NCI-H187 treated with DMSO at 0.1 percent for 48 hours (cell line): ENCODE measurements at places on chromosomes 4 and X.

DNA sequence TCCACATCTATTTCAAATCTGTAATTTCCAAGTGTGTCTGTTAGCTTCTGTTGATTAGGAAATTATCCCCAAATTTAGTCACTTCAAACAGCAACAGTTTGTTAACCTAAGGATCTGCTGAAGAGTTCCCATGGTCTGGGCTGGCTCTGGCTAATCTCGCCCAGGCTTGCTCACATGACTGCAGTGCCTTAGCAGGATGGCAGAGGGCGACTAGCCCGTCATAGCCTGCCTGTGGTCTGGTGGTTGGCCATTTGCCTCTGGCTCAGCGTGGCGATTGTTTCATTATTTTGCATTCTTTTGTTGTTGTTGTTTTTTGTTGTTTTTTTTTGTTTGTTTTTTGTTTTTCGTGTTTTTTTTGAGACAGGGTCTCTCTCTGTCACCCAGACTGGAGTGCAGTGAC, 264.0 kb downstream of the TRIML1 start:
- DNase-seq = no peak

DNA sequence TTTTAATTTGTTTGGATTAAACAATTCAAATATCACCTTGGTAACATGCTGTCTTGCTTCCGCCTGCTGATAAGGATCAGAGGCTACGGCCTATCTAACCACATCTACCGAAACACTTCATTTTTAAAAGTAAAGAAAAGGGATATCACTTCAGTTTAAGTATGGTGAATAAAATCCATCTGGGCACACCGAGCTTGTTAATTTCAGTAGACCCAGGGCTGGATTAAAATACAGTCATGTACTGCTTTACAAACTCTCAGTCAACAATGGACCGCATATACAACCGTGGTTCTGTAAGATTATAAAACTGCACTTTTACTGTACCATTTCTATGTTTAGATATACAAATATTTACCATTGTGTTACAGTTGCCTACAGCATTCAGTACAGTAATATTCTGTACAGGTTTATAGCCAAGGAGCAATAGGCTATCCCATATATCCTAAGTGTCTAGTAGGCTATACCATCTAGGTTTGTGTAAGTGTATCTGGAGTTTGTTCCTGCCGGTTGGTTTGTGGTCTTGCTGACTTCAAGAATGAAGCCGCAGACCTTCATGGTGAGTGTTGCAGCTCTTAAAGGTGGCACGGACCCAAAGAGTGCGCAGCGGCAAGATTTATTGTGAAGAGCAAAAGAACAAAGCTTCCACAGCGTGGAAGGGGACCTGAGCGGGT, 40.0 kb downstream of the SEPTIN11 start:
- no peak for DNase-seq

DNA sequence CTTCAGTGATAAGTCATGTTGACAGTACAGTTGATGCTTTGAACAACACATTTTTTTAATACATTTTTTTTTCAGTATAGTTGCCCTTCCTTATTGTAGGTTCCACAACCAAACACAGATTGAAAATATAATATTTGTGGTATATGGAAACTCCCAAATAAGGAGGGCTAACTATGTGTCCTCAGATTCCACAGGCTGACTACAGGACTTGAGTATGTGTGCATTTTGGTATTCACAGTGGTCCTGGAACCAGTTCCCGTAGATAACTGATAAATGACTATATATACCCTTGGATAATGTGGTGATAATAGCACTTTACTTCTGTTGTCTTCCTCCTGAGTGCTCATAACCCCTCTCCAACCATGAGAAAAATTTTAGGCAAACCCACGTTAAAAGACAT, 111.6 kb upstream of the NUDT6 start:
- no peak for DNase-seq

- no peak for DNase-seq
These were observed 1.9 kb upstream of the PPP3CA start for GRCh38 chr4:101348995-101349800.

DNA sequence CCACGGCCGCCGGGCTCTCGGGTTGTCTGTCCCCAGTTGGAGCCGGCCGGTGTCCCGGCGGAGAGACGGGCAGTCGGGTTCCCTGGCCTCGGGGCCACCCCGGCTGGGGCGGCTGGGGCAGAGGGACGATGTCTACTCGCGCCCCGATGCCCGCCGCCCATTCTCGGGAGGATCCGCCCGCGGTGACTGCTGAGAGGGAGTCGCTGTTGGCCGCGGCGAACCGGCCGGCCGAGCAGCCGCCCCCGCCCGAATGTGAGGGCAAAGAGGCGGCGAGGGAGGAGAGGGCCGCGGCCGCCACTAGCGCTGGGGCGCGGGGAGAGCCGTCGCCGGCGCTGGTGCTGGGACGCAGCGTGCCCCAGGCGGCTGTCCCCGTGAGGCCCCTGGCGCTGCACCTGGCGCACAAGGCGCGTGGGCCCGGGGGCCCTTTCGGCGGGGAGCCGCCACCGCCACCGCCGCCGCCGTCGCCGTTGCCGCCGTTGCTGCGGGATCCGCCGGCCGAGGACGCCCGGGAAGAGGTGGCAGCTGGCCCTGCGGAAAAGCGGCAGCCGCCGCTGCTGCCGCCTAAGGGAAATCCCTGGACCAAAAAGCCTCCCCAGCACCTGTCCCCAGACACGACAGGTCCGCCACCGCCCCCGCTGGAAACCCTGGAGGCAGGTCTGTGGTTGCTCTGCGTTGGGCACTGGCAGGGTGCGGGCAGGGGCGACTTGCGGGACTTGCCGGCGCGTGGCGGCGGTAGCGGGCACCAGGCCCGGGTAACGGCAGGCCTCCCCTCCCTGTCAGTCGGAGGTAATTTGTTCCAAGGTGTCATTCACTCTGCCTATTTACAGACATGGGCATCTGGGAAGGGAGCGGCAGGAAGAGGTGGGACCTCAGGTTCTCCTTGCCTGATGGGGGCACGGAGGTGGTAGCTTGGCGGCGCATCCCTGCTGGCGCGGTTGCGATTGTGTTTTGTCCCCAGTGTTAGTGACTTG, 739 bp downstream of the LARP1B start:
- DNase-seq = peak; percentile 8
